ENCODE measurements at places on chromosomes 4 and X.

- no peak for DNase-seq
These were observed 230.7 kb downstream of the AFAP1 start for GRCh38 chr4:7708981-7709380.

- DNase-seq: no peak
These were observed 21.2 kb upstream of the SLC7A11 start for GRCh38 chr4:138263247-138263816.

- no peak for DNase-seq
These were observed 103.8 kb downstream of the RTL5 start for GRCh38 chrX:72027914-72028307.

GRCh38 chr4:139241784-139242151 lies 38.3 kb downstream of the MGARP start:
- no peak for DNase-seq

DNA sequence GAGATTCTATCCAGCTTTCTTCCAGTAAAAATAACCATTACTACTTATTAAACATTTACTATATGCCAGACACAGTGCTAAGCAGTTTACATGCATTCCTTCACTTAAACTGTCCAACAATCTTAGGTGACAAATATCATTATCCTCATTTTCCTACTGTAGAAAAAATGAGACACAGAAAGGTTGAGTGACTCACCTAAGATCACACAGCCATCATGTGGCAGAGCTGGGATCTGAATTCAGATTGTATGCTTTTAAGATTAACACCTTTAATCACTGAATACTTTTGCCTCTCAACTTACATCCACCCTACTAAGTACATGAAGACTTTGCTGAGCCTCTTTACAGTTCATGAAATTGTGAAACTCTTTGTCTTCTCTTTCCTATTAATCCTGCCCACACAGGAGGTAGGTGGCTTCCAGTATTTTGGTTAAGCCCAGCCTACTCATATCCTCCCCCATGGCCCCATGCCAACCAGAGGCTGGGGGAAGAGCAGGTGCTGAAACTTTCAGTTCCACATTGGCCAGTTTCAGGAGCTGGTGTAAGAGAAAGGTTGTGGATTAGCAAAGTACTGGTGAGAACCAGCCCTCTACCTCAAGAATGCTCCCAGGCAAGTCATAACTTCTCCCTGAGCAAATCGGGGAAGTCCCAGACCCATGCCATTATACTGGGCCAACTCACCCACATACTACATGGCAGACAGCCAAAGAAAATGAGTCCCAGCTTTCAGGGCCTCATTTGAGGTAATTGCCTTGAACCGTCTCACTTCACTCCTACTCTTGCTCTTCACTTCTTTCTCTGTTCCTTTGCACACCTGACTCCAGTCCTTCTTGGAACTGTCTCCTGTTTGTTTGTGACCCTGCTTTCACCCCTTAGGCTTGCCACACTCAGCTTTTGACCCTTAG lies 211.1 kb downstream of the GUCY2F start:
- no peak for DNase-seq

GRCh38 chr4:182575225-182575624 lies 332.0 kb downstream of the TENM3 start:
- DNase-seq: no peak

- peak; percentile 49 for DNase-seq
These were observed at the start of gene MAOA for GRCh38 chrX:43656005-43656494. Gene MAOA, plus strand, starts transcription at chrX:43656299. Its CDS starts 43 bp downstream, at chrX:43656342.

GRCh38 chrX:16418650-16419049 lies 231.3 kb upstream of the S100G start:
- DNase-seq: no peak

DNA sequence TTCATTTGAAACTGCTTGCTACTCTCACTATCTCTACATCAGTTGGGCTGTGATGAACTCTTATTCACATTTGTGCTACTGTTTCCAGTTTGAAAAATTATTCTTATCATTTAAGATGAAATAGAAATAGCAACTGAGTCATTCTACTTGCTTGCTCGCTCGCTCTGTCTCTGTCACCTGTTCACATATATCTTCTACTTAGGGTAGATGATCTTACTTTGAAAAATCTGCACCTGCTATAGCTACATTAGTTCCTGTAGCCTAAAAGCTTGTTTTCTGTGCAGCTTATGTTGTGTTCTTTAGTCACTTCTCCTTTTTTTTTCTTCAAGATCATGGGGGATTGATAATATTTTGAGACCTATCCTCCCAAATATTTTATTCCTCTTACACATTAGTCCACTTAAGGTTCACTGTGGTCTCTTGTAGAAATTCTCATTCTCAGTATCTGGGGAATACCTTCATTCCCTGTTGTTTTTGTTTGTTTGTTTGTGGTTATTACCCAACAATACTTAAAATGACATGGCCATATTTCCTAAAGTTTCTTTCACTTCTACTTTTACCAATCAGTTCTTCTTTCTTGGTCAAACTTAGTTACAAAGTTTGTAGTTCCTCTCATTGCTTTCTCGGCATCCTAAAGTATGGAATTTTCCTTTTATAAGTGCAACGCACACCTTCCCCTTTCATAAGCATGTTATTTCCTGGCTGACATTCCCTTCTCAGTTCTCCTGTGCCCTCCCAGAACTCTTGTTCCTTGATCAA lies 36.5 kb downstream of the CLCN5 start:
- no peak for DNase-seq

- DNase-seq: no peak
These were observed 92.5 kb upstream of the EDA2R start for GRCh38 chrX:66731398-66731797.

GRCh38 chr4:127685292-127685691 lies 44.9 kb upstream of the SLC25A31 start:
- DNase-seq: no peak

- DNase-seq: peak; percentile 63
These were observed at the start of gene SYN1 for GRCh38 chrX:47619486-47620302. Gene SYN1, minus strand, starts transcription at chrX:47619857. Its CDS starts 129 bp downstream, at chrX:47619728.

GRCh38 chrX:103063191-103063845 lies 653 bp downstream of the BEX1 start:
- DNase-seq: peak; percentile 5

- no peak for DNase-seq
These were observed 39.4 kb downstream of the ANTXR2 start for GRCh38 chr4:80033581-80033980.

DNA sequence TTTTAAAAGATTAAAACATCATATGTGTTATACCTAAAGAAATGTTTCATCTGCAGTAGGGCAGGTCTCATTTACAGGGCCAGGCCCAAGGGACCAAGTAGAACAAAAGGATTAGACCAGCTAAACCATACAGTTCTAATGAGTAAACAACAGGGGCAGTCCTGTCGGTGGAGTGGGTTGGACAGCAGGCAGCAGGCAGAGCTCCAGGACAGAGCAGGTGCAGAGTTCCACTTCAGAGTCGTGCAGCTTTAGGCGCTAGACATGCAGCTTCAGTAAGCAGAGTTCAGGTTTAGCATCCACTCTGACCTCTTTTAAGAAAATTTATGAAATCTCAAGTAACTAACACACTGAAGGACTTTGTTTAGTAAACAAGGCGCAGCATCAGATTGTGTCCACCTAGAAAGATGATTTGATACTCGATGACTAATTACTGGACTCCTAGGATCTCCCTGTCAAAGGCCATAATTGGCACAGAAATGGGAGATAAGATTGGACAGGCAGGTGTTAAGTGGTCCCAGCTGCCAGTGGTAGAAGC lies 487.7 kb upstream of the INTU start:
- no peak for DNase-seq

DNA sequence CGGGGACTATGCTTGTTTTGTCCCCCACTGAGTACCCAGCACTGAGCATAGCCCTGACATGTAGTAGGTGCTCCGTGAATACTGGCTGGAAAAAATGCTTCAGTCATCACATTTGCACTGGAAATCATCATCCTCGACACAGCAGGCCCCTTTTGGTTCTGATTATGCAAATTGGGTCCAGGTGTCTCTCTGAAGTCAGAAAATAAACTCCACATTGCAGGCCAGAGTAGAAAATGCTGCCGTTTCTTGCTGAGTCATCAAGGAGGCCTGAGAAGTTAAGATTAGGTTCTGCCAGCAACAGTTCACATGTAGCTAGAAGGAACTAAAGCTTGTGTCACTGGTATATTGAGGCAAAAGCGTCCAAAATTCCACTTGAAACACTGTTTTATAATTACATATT lies 15.0 kb upstream of the STK32B start:
- DNase-seq: no peak

GRCh38 chrX:18173494-18174180 lies 47.0 kb downstream of the BEND2 start:
- no peak for DNase-seq

DNA sequence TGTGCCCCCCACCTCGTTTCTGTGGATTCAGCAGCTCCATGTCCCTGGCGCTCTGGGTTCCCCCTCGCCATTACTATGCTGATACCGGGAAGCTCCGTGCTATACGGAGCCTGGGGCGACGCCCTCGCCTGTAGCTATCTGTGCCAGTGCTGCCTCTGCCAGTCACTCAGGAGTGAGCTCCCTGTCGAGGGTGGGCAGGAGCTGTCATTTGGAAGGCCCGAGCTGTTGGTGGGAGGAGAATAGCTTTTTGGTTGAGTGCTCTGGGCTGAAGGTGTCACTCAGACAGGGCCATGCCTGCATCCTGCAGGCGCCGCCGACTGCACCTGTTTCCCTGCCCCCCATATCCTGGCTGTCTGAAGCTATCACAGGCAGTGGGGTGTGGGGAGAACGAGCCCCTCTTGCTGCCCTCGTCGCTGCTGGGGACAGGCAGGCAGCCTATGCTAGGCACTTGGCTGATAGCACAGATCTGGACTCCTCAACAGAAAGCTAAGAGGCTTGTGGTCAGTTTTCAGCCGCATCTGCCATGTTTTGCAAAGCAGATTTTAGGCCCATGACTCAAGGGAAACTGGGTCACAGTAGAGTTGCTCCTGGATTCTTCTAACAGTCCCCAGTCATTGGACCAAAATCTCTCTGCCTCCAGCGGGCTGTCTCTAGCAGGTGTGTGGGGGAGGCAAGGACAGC lies 31.8 kb downstream of the CPLX1 start:
- no peak for DNase-seq

GRCh38 chrX:53086464-53086863 lies 4.3 kb downstream of the TSPYL2 start:
- peak; percentile 33 for DNase-seq

- DNase-seq: no peak
These were observed 115.2 kb upstream of the LNX1 start for GRCh38 chr4:53706422-53707032.

DNA sequence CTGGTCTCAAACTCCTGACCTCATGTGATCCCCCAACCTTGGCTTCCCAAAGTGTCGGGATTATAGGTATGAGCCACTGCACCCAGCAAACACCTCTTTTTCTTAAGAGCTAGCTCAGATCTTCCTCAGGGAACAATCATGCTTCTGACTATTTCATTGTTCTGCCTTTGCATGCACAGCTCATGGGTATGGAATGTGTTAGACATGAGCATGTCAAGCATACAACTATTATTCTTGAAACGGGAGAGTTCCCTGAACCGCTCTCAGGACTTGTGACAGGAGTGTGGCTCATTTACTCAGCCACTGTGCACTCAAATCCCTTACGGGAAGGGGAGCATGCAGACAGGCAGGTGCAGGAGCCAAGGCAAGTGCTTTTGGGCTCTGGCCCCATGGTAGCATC lies 231.7 kb upstream of the TAPT1 start:
- DNase-seq: no peak

DNA sequence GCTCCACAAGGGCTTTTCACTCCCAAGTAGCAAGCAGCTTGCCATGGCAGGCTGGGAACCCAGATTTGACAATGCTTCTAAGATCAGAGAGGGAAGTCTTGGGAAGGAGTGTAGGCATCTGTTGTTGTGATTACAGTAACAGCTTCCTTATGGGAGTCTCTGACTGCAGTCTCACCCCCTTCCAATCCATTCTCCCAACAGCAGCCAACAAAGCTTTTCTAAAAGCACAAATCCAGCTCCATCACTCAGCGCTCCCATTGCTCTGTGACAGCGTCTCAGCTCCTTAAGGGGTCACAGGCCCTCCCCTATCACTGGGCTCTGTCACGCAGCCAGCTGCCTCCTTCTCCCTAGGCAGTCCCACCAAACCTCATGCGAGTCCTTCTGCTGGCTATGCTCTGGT lies 7.1 kb downstream of the IGFBP7 start:
- no peak for DNase-seq

DNA sequence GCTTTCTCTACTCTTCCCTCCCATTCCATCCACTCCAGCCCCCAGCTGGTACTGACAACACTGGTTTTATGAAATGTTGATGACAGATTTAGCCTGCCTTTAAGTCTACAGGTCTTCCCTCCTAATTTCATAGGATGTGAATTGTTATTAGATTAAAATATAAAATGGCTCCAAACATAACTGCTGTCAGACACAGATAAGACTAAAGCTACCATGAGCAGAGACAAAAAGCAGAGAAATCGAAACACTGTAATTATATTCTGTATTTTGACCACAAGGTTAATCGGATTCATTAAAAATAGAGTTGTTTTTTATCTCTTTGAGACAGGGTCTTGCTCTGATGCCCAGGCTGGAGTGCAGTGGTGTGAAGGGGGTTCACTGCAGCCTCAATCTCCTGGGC lies 28.3 kb downstream of the SEC24D start:
- no peak for DNase-seq

DNA sequence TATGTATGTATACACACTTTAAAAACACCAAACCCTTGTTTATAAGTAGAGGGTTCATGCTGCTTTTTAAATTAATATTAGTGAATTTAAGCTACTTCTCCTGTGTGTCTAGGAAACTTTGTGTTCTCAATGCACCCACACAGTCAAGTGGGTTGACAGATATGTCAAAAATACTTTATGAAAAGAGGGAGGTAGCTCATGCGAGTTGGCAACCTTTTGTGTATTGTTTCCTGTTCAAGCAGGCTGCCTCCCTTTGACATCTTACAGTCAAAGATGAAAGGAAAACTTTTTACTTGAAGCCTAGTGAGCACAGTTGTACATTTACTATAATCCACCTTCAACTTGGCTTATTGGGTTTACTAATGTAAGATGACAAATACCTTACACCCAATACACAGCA lies 218.4 kb downstream of the KLHL13 start:
- no peak for DNase-seq

DNA sequence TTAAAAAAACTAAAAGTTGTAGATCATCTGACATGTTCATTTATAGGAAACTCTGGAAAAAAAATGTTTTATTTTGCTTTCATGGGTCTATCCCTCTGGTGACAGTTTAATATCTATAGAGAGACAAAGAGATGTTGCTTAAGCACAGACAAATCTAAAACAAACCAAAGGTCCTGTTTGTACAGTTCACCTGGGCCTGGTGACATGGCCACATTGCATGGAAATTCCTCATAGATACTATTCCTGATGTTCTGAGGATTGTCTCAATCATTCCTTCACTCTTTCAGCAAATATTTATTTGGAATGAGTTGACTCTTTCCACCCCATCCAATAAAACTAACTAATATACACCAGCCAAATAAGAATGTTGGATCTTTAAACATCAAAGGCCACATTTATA lies 259.1 kb upstream of the NOCT start:
- DNase-seq: no peak

DNA sequence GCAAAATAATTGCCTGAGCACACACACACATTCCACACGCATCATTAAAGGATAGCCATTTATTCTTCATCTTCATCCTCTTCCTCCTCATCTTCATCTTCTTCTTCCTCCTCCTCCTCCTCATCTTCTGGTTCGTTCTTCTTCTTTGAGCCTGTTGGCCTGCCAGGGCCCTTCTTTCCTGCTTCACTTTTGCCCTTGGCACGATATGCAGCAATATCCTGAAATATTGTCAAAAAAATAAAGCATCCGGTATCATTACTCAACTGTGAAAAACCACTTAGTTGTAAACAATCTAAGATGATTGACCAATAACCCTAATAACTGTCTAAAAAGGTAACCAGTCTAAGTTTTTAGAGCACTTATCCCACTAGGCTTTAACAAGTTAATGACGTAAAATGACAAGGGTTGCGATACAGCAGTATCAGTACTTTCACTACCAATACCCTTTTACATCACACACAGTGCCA lies 2.1 kb downstream of the HMGB2 start:
- DNase-seq: no peak

Measured in anterior cingulate cortex (tissue), 58 donors.